ENCODE measurements at places on chromosomes 12 and 14. TPM values are rescaled to one million over a fixed set of nuclear protein-coding genes. Genes with fewer than 3 reads are reported as not detected.

LIN7A gene
- not detected for total RNA-seq

LPAR5 gene
- total RNA-seq = 5.1 TPM

PROX2 gene
- 0.93 TPM for total RNA-seq

RPS26 gene
- 49.0 TPM for total RNA-seq

STAC3 gene
- 5.4 TPM for total RNA-seq

KCNK10 gene
- not detected for total RNA-seq

AKAP3 gene
- 0.66 TPM for total RNA-seq

ORMDL2 gene
- total RNA-seq = 27.0 TPM

OR4K15 gene
- not detected for total RNA-seq

SYCP3 gene
- not detected for total RNA-seq

TAS2R43 gene
- 2.7 TPM for total RNA-seq

XPOT gene
- total RNA-seq = 138 TPM

PSMB5 gene
- total RNA-seq = 180 TPM

DHRS2 gene
- 1.3 TPM for total RNA-seq

CLEC6A gene
- not detected for total RNA-seq

LRRIQ1 gene
- not detected for total RNA-seq

TPPP2 gene
- not detected for total RNA-seq

CERS5 gene
- 71.1 TPM for total RNA-seq

SLCO1B3 gene
- not detected for total RNA-seq

AVPR1A gene
- not detected for total RNA-seq

AQP5 gene
- total RNA-seq = not detected

LALBA gene
- not detected for total RNA-seq

INHBE gene
- 0.23 TPM for total RNA-seq

GLT1D1 gene
- total RNA-seq = 0.60 TPM

PZP gene
- not detected for total RNA-seq

FSCB gene
- not detected for total RNA-seq

NANOG gene
- not detected for total RNA-seq

KRT71 gene
- total RNA-seq = not detected

LRTM2 gene
- total RNA-seq = not detected

POTEM gene
- total RNA-seq = not detected

TMEM229B gene
- total RNA-seq = 0.93 TPM

SERPINA12 gene
- not detected for total RNA-seq

CD163L1 gene
- total RNA-seq = not detected

ANKRD33 gene
- not detected for total RNA-seq

SLC6A13 gene
- not detected for total RNA-seq

KRT75 gene
- total RNA-seq = not detected

PMCH gene
- 0.35 TPM for total RNA-seq

PXMP2 gene
- 4.5 TPM for total RNA-seq

TROAP gene
- 67.4 TPM for total RNA-seq

SLC25A29 gene
- total RNA-seq = 8.5 TPM

KRT4 gene
- total RNA-seq = not detected

ASCL1 gene
- total RNA-seq = not detected

RTL1 gene
- total RNA-seq = not detected

SERPINA6 gene
- total RNA-seq = not detected

FOXM1 gene
- 105 TPM for total RNA-seq

CLEC14A gene
- not detected for total RNA-seq

ZCCHC8 gene
- 46.2 TPM for total RNA-seq

CLEC1B gene
- total RNA-seq = not detected

EGLN3 gene
- total RNA-seq = 8.3 TPM

AQP2 gene
- not detected for total RNA-seq

FGF23 gene
- total RNA-seq = not detected

IGF1 gene
- 1.4 TPM for total RNA-seq

GLT8D2 gene
- 0.16 TPM for total RNA-seq

SOX5 gene
- total RNA-seq = not detected

KRT72 gene
- total RNA-seq = 7.7 TPM

MMP17 gene
- total RNA-seq = not detected

FAM222A gene
- total RNA-seq = 1.2 TPM

STYK1 gene
- total RNA-seq = not detected

Measured in activated naive CD4-positive, alpha-beta T cell treated with anti-CD3 and anti-CD28 coated beads, Interleukin-2, amount 50 U/mL, for 72 hours (primary cell).